A549 treated with CORT108297 at 1 μM for 4 hours (cell line): ENCODE measurements at places on chromosomes 3 and 15. TPM values are rescaled to one million over a fixed set of nuclear protein-coding genes. Genes with fewer than 3 reads are reported as not detected.

Gene IL12A
- total RNA-seq = 0.59 to 1.1 TPM (median 0.90 TPM) in 5 replicates

Gene ARHGEF3
- 6.4 to 8.4 TPM (median 7.8 TPM) in 5 replicates for total RNA-seq

Gene NANOGP8
- total RNA-seq = not detected in 5 replicates

Gene CEP63
- total RNA-seq = 11.1 to 23.7 TPM (median 13.3 TPM) in 5 replicates

Gene GRM2
- 0.01 to 0.05 TPM (median 0.03 TPM) in 4 of 5 replicates, not detected in the other for total RNA-seq

Gene KLHL40
- not detected in 5 replicates for total RNA-seq

Gene BUB1B
- 24.8 to 32.9 TPM (median 27.6 TPM) in 5 replicates for total RNA-seq

Gene GOLGA6B
- total RNA-seq = 0.05 TPM in 1 of 5 replicates, not detected in the others

Gene TERC
- total RNA-seq = 0.35 TPM in 1 of 5 replicates, not detected in the others

Gene IMPG2
- 0.01 TPM in 1 of 5 replicates, not detected in the others for total RNA-seq

Gene IL16
- total RNA-seq = 0.07 to 0.25 TPM (median 0.17 TPM) in 3 of 5 replicates, not detected in the others

Gene SPATA12
- total RNA-seq = 0.32 to 0.53 TPM (median 0.47 TPM) in 5 replicates

Gene TGM5
- not detected in 5 replicates for total RNA-seq

Gene CCR3
- not detected in 5 replicates for total RNA-seq

Gene HHATL
- total RNA-seq = not detected in 5 replicates

Gene TMEM40
- total RNA-seq = 0.08 to 0.73 TPM (median 0.32 TPM) in 5 replicates

Gene HEG1
- total RNA-seq = 4.5 to 7.5 TPM (median 6.7 TPM) in 5 replicates

Gene FGF7
- total RNA-seq = not detected in 5 replicates

Gene MESP2
- total RNA-seq = 0.10 to 0.81 TPM (median 0.47 TPM) in 5 replicates

Gene FURIN
- 40.4 to 65.8 TPM (median 57.2 TPM) in 5 replicates for total RNA-seq

Gene SELENOK
- 18.3 to 34.0 TPM (median 22.3 TPM) in 5 replicates for total RNA-seq

Gene BFSP2
- not detected in 5 replicates for total RNA-seq

Gene SEC22A
- 19.6 to 23.8 TPM (median 20.1 TPM) in 5 replicates for total RNA-seq

Gene PCOLCE2
- total RNA-seq = 28.4 to 37.5 TPM (median 29.0 TPM) in 5 replicates

Gene HTR3E
- not detected in 5 replicates for total RNA-seq
